Cardiac muscle cell (in vitro differentiated cells and primary cell): ENCODE measurements at places on chromosomes 12 and 14. TPM values are rescaled to one million over a fixed set of nuclear protein-coding genes. Genes with fewer than 3 reads are reported as not detected.

- H3K27ac ChIP-seq, result peak overlapping the region; percentile 86
- H3K4me3 ChIP-seq, result no peak overlapping the region
- peaks cover 29% of the 10 kb centered on the region for H3K4me1 ChIP-seq
- H3K36me3 ChIP-seq, result peaks cover 25% of the 10 kb centered on the region
- no peak for DNase-seq
- no peaks in the 10 kb centered on the region for H3K27me3 ChIP-seq
These were observed 28.3 kb downstream of the KCTD10 start for GRCh38 chr12:109448707-109449390.

DNA sequence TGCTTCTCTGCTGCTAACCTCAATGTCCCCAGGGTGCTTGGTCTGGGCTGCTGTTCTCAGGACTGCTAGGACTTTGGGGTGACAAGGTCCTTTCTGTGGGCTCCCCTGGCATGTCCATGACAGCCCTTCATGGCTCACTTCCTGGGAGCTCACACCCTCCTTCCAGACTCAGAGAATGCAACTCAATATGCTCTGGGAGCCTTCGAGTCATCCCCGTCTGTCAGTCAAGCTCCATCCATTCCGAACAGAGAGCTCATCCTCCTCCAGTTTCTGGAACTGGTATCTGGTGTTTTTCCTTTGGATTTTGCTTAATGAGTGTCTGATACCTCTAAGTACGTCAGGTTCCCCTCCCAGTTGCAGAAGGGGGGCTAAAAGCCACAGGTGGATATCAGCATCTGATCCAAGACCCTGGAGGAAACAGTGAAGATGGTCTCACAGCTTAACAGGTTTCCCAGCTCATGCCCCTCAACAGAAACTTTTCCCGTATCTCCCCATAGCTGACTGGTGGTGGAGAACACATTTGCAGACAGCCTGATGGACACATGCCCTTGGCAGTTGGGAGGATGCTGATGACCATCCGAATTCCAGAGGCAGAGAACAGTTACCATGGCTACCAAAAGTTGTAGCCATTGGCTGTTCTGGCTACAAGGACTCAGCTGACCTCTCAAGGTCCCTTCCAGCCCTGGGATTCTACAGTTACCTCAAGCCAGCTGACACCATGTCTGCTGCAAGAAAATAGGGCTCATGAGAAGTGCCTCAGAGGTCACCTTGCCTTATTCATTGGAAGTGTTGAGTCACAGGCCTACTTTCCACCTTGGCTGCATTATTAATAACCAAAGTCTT lies 9.5 kb upstream of the RAB35 start:
- DNase-seq, result no peak
- H3K27ac ChIP-seq, result peak overlapping the region; percentile 36
- no peak overlapping the region for H3K4me3 ChIP-seq

DNA sequence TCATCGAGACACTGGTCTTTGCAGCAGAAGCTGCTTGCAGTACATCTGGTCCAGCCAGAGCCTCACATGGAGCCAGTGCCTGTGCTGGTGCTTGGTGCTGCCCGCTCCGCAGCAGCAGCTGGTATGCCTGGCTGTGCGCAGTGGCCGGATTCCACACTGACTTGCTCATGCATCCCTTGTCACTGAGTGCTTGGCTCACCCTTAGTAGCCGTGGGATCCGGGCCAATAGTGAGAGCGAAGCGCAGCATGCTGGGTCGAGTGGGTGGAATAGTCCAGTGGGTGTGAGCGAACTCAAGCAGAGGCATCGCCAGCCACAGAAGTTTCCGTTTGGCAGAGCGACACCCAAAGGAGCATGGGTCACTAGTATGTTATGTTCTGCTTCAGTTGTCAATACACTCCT lies 10.1 kb upstream of the FBXO33 start:
- DNase-seq, result peak; percentile 11
- no peaks in the 10 kb centered on the region for H3K36me3 ChIP-seq

DNA sequence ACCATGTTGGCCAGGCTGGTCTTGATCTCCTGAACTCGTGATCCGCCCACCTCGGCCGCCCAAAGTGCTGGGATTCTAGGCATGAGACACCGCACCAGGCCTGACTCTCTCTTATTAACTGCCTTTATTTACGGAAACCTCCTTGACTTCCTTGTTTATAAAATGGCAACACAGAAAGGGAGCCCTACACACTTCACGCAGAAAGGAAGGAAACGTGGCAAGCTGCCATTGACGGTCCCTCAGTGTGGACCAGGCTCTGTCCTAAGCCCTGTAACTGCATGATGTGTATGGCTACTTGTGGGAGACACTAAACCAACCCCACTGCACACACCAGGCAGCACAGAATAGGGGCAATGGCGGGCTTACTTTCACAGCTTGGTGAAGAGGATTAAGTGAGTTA lies 11.7 kb downstream of the CINP start:
- H3K4me1 ChIP-seq, result no peaks in the 10 kb centered on the region
- H3K4me3 ChIP-seq, result no peak overlapping the region
- H3K27me3 ChIP-seq, result no peaks in the 10 kb centered on the region
- DNase-seq, result no peak

GRCh38 chr12:77686760-77687159 lies 143.9 kb upstream of the NAV3 start:
- peak; percentile 9 for DNase-seq
- H3K27ac ChIP-seq, result no peak overlapping the region
- no peaks in the 10 kb centered on the region for H3K36me3 ChIP-seq
- no peaks in the 10 kb centered on the region for H3K4me1 ChIP-seq

DNA sequence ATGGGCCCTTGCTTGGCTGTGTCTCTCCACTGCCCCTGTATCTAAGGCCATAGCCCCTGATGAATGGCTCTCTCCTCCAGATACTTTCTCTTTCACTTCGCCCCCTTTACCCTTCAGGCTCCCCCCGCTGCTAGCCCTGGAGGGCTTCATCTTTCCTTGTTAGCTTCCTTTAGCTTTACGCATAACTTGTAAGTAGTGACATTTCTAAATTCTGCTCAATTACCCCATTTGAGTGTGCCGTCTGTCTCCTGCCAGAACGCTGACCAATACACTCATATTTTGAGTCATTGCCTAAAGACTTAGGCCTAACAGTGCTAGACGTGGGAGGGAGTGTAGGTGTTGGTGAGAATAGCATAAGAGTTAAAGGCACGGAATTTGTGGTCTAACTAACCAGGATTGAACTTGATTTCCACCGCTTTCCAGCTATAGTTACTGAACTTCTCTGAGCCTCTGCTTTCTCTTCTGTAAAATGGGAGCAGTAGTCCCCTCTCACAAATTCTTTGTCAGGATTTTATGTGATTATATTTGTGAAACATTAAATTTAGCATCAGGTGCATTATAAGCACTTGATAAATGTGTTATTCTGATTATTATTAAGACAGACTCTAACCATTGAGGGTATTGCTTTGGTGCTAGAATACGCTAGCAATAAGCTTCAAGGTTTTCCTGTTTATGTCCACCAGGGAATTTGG lies 129.3 kb downstream of the ZFP36L1 start:
- DNase-seq, result peak; percentile 64
- no peaks in the 10 kb centered on the region for H3K36me3 ChIP-seq
- H3K4me1 ChIP-seq, result peaks cover 41% of the 10 kb centered on the region
- H3K27me3 ChIP-seq, result no peaks in the 10 kb centered on the region
- no peak overlapping the region for H3K4me3 ChIP-seq
- peak overlapping the region; percentile 61 for H3K27ac ChIP-seq

DNA sequence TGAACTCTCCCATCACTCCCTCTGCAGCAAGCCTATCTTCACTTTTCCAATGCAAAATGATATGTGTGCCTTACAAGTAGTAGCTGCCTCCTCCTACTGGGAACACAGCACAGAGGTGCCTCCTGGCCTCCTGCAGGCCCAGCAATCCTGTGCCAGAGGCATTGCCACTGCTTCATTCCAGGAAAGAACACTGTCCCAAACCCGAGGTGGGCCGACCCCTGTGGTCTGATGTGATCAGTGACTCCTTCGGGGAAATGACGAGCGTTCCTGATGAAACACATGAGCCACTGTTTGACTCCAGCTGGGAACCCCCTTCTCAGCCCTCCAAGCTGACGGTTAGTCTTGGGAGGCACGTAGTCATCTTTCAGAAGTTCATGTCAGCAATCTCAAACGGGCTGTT lies 19.5 kb downstream of the PSMC1 start:
- no peaks in the 10 kb centered on the region for H3K4me1 ChIP-seq
- H3K36me3 ChIP-seq, result peaks cover 26% of the 10 kb centered on the region
- H3K4me3 ChIP-seq, result no peak overlapping the region

- peaks cover 6% of the 10 kb centered on the region for H3K27me3 ChIP-seq
- DNase-seq, result peak; percentile 67
- H3K27ac ChIP-seq, result no peak overlapping the region
- H3K4me3 ChIP-seq, result no peak overlapping the region
These were observed 24.0 kb downstream of the CCDC38 start for GRCh38 chr12:95918194-95918993.

- no peak for DNase-seq
- no peak overlapping the region for H3K27ac ChIP-seq
- H3K36me3 ChIP-seq, result no peaks in the 10 kb centered on the region
- H3K4me3 ChIP-seq, result no peak overlapping the region
These were observed 67.7 kb downstream of the NT5DC3 start for GRCh38 chr12:103773109-103773910.

DNA sequence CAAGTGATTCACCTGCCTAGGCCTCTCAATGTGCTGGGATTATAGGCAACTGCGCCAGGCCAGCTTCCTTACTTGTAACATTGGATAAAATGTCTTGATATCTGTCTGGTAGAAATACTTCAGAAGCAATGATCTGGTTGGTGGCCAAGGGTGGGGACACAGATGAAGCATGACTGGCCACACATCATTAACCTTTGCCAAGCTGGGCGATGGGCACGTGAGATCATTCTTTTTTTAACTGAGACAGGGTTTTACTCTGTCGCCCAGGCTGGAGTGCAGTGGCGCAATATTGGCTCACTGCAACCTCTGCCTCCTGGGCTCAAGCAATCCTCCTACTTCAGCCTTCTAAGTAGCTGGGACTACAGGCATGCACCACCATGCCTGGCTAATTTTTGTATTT lies 31.1 kb downstream of the PLEKHH1 start:
- no peak overlapping the region for H3K4me3 ChIP-seq
- no peaks in the 10 kb centered on the region for H3K4me1 ChIP-seq
- H3K27me3 ChIP-seq, result no peaks in the 10 kb centered on the region
- H3K27ac ChIP-seq, result no peak overlapping the region

DNA sequence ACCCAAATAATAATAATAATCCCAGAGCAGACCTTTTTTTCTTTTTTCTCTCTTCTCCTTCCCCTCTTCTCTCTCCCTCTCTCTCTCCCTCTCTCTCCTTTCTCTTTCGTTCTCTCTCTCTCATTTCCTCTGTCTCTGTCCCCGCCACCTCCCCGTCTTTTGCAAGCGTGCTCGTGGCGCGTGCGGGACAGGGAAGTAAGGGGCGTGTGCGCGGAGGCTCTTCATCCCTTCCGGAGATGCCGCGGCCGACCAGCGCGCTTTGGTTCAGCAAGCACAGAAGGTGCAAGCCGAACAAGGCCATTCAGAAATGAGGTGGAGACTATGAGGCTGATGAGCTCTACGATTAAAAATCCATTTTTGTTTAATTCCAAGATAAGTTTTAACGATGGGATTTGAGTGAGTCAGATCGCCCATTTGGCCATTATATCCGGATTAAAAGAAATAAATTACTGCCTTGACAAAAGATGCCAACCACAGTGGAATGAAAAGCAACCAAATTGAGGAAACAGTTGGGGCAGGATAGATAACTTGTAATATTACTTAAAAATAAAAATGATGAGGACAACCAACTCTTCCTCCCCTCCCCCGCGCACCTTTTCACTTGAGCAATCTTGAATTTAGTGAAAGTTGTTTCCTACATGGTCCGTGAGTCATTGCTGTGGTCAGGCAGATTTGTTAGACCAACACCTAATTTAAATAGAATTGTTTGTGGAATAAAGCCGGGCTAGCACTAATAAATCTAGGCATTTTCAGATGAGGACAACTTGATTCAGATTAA lies 1.2 kb upstream of the AMIGO2 start:
- no peak overlapping the region for H3K27ac ChIP-seq
- no peaks in the 10 kb centered on the region for H3K36me3 ChIP-seq
- DNase-seq, result peak; percentile 70
- peak overlapping the region; percentile 36 for H3K4me3 ChIP-seq

GRCh38 chr12:131407221-131408035 lies 303.5 kb upstream of the SFSWAP start:
- no peaks in the 10 kb centered on the region for H3K27me3 ChIP-seq
- no peaks in the 10 kb centered on the region for H3K36me3 ChIP-seq
- no peak overlapping the region for H3K27ac ChIP-seq

DNA sequence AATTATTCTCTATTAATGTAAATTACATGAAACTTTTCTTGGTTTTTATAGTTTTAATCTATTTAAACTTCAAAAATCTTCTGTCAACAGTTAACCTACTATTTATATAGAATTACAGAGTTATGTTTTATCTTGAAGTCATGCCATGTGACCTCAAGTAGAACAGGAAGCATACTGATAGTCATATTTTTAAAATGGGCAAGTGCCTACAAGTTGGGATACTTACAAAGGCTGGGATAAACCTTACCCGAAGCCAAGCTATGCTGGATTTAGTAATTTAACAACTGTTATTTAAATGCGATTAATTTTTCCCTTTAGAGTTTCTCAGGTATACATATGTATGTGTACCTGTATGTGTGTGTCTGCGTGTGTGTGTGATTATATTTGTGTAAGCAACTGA lies 266.9 kb downstream of the RASSF9 start:
- H3K27me3 ChIP-seq, result no peaks in the 10 kb centered on the region
- no peak overlapping the region for H3K4me3 ChIP-seq
- H3K27ac ChIP-seq, result no peak overlapping the region
- no peak for DNase-seq

GRCh38 chr12:1161197-1161596 lies 170.2 kb downstream of the ERC1 start:
- DNase-seq, result no peak
- H3K4me1 ChIP-seq, result no peaks in the 10 kb centered on the region
- H3K4me3 ChIP-seq, result no peak overlapping the region
- no peak overlapping the region for H3K27ac ChIP-seq
- no peaks in the 10 kb centered on the region for H3K36me3 ChIP-seq

- H3K36me3 ChIP-seq, result no peaks in the 10 kb centered on the region
- H3K4me1 ChIP-seq, result no peaks in the 10 kb centered on the region
- no peak for DNase-seq
- no peak overlapping the region for H3K27ac ChIP-seq
- H3K27me3 ChIP-seq, result no peaks in the 10 kb centered on the region
These were observed 34.0 kb upstream of the ALG10 start for GRCh38 chr12:33988197-33988805.

- no peaks in the 10 kb centered on the region for H3K27me3 ChIP-seq
- DNase-seq, result peak; percentile 58
- no peaks in the 10 kb centered on the region for H3K36me3 ChIP-seq
- H3K27ac ChIP-seq, result no peak overlapping the region
- H3K4me1 ChIP-seq, result no peaks in the 10 kb centered on the region
- no peak overlapping the region for H3K4me3 ChIP-seq
These were observed 69.0 kb upstream of the RERGL start for GRCh38 chr12:18158774-18159557.

OR4K14 gene
- not detected in 2 replicates for total RNA-seq

KIF26A gene
- 38.3 and 74.9 TPM in 2 replicates for total RNA-seq

CPNE8 gene
- total RNA-seq, result 0.60 and 0.81 TPM in 2 replicates

C12orf50 gene
- total RNA-seq, result not detected in 2 replicates

FOXA1 gene
- total RNA-seq, result not detected in 2 replicates

LRIG3 gene
- total RNA-seq, result 10.7 and 24.2 TPM in 2 replicates

ARHGEF40 gene
- 32.9 and 41.7 TPM in 2 replicates for total RNA-seq

ARHGDIB gene
- 3.8 and 8.2 TPM in 2 replicates for total RNA-seq

KERA gene
- not detected in 2 replicates for total RNA-seq
